Pancreas (tissue), 10 donors: ENCODE measurements at places on chromosomes 7 and 10. TPM values are rescaled to one million over a fixed set of nuclear protein-coding genes. Genes with fewer than 3 reads are reported as not detected.

DNA sequence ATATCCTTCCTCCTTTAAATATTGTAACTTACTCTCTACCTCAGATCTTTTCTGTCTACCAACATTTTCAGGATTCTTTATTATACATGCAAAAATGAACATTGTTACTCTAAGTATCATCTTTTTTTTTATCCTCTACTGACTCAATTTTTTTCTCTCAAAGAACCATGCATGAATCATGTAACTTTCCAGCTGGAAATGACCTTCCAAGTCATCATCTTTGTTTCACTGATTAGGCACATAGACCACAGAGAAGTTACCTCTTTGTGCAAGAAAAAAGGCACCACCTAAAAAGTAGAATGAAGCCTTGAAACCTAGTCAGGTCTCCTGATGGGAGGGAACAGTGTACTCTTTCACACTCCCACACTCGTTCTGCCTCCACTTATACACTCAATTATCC lies 234.9 kb downstream of the HGF start:
- H3K27ac ChIP-seq: no peak overlapping the region
- H3K27me3 ChIP-seq: no peaks in the 10 kb centered on the region
- H3K4me1 ChIP-seq: no peaks in the 10 kb centered on the region
- no peak overlapping the region for H3K4me3 ChIP-seq
- no peaks in the 10 kb centered on the region for H3K36me3 ChIP-seq
- DNase-seq: no peak

- H3K27me3 ChIP-seq: no peaks in the 10 kb centered on the region
- no peaks in the 10 kb centered on the region for H3K4me1 ChIP-seq
- DNase-seq: no peak
These were observed 239.7 kb upstream of the KLF6 start for GRCh38 chr10:4024516-4025245.

GRCh38 chr7:158371856-158372255 lies 215.8 kb downstream of the PTPRN2 start:
- no peak overlapping the region for H3K4me3 ChIP-seq
- H3K27ac ChIP-seq: no peak overlapping the region
- H3K4me1 ChIP-seq: no peaks in the 10 kb centered on the region
- DNase-seq: peak; percentile 32
- no peaks in the 10 kb centered on the region for H3K27me3 ChIP-seq
- no peaks in the 10 kb centered on the region for H3K36me3 ChIP-seq

GRCh38 chr7:106216517-106216922 lies 68.3 kb downstream of the NAMPT start:
- H3K4me1 ChIP-seq: peaks cover 12% of the 10 kb centered on the region
- H3K27ac ChIP-seq: peak overlapping the region; percentile 77
- DNase-seq: no peak
- H3K4me3 ChIP-seq: no peak overlapping the region

DNA sequence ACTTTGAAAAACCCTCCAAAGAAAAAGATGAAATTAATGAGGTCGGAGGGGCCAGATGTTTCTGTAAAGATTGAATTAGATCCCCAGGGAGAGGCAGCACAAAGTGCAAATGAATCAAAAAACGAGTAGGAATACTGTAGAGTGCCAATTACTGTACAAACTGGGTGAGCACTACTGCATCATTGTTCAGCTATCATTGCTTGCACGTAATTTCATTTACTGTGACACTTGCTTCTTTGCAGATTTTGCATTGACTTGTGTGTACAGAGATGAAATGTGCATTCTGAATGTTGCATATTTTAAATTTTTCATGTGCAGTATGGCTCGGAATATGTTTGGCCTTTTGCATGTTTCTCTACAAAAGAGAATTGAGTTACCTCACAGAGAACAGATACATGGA lies 123.7 kb downstream of the LCOR start:
- H3K36me3 ChIP-seq: peaks cover 19% of the 10 kb centered on the region
- no peak overlapping the region for H3K4me3 ChIP-seq
- H3K27ac ChIP-seq: no peak overlapping the region

Gene OPN1SW
- total RNA-seq: not detected

- H3K27me3 ChIP-seq: no peaks in the 10 kb centered on the region
- no peaks in the 10 kb centered on the region for H3K36me3 ChIP-seq
- H3K27ac ChIP-seq: peak overlapping the region; percentile 55
- peaks cover 6% of the 10 kb centered on the region for H3K4me1 ChIP-seq
- peak overlapping the region; percentile 68 for H3K4me3 ChIP-seq
- peak; percentile 71 for DNase-seq
These were observed 120.6 kb downstream of the PRPF18 start for GRCh38 chr10:13707156-13707881.

GRCh38 chr10:4136121-4136520 lies 351.1 kb upstream of the KLF6 start:
- H3K27me3 ChIP-seq: no peaks in the 10 kb centered on the region
- H3K36me3 ChIP-seq: no peaks in the 10 kb centered on the region
- no peak for DNase-seq
- H3K4me1 ChIP-seq: no peaks in the 10 kb centered on the region
